ENCODE measurements at places on chromosomes 2 and 18.

DNA sequence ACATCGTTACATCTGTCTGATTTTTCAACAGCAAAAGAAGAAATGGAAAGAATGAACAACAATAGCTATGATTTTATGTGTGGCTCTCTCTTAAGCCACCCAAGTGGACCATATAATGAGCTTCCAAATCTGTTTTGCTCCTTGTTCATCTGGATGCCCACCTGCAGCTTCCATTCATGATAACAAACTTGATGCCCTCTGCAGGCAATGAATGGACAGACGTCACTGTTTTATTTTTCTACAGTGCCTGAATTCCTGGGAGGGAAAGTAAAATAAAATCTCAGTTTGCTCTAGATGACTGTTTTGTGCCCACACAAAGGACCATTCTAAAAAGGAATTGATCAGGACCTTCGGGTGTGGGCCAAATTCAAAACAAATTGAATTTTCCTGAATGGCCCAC, 5.0 kb downstream of the MREG start:
- DNase-seq, result no peak

GRCh38 chr2:216743781-216744180, 48.4 kb upstream of the IGFBP5 start:
- DNase-seq, result no peak

DNA sequence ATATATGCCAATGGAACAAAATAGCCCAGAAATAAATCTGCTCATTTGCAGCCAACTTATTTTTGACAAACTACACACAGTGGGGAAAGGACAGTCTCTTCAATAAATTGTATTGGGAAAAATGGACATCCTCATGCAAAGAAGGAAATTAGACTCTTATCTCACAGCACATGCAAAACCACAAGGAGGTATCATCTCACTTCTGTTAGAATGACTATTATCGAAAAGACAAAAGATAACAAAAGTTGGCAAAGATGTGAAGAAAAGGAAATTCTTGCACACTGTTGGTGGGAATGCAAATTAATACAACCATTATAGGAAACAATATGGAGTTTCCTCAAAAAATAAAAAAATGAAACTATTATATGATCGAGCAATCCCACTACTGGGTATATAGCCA, 16.3 kb upstream of the WDR75 start:
- DNase-seq, result no peak

GRCh38 chr2:21748501-21748900, 624.7 kb downstream of the TDRD15 start:
- no peak for DNase-seq

- DNase-seq, result no peak
Observed at GRCh38 chr18:40935423-40935822, 1019.6 kb upstream of the PIK3C3 start.

GRCh38 chr2:82330155-82330554, 2025.6 kb upstream of the LRRTM1 start:
- DNase-seq, result no peak

DNA sequence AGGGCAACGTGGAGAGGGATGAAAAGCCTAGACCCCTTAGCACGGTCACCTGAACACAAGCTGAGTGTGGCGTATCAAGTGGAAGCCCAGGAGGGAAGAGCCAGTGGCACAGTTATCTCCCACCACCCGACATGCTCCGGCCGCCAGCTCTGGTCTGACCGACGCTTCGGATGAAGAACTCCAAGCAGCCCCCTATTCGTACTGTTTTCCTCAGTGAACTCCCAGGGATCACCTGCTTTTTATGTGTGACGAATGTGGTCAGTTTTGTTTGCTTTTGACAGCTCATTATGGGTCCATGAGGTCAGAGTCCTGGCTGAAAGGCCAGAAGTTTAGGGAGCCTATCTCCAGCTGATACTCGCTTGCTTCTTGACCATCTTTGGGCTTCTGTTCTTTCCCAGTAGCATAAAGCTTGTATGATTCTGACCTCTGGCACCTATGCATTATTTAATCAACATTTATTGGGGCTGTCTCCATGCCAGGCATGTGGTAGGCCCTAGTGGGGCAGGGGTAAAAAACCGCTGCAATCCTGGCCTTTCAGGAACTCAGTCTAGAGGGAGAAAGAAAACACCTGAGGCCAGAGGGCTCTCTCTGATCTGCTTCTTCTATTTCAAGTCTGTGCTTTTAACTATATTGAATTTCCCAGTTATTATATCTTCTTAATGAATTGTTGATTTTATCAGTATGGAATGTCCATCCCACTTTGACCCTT, 33.0 kb upstream of the MRPL33 start:
- no peak for DNase-seq

GRCh38 chr2:66846887-66847286, 412.0 kb downstream of the MEIS1 start:
- DNase-seq, result no peak

DNA sequence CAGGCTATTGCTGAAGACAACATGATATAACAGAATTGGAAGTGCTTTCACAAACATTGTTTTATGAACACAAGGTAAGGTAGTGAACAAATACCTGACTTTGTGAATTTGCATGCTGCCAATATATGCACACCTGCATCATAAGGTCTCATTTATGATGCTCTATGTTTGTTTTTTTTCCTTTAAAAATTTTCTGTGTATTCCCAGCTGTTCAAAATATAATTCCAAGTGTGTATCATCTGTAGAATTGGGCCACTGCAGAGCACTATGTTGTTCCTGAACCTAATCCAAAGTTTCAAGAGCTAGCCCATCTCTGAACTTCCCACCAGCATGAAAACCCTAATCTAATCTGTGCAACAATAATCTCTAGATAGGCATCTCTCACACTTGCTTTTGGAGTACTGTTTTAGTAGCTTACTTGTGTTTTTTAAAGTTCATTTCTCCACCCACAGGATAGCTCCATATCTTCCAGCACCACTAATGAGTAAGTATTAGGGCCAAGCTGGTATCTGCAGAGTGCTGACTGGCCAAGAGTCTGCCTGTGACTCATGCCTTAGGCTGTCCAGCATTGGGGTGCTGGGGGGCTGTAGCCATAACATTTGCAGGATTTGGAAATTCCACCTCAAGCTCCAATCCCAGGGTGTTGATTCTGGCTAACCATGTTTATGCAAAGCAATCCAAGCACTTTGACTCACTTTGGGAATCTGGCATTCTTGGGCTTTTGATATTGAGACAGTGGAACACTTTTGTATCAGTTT, 208.2 kb upstream of the REV1 start:
- DNase-seq, result no peak

DNA sequence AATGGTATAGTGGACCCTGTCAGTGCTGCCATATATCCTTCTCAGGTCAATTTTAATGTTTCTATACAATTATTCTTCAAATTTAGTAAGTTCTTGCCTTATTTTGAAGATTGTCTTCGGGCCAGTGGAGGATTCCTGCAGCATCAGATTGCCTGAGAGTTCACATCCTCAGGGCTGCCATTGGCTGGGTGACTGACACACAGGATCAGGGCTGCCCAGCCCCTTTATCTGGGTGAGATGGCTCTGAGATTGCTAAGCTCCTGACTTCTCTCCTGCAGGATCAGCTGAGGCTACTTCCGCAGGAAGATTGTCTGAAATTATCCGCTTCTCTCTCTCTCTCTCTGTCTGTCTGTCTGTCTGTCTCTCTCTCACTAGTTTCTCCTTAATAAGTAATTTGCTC, 567.4 kb downstream of the TSN start:
- DNase-seq, result no peak

DNA sequence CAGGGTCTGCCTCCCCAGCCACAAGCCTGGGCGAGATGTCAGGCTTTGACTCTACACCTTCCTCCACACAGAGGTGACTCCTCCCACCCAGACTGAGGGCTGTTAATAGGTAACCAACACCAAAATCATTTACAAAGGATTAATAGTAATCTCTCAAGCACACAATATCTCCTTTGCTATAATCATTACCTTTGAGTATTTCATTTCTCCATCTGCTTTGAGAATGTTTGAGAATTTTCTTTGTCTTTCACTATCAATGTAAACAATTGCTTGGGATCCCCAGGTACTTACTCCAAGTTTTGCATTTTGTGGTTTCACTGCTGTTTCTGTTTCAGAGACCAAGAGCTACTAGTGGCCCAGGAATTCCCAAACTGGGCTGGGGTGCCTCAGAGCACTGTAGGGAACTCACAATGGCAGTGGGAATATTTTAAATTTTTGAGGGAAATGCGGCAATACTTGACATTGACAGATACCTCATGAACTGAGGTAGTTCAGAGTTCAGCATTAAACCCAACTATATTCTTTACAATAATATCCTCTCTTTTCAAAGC, 166.4 kb upstream of the MGAT5 start:
- DNase-seq, result no peak

- no peak for DNase-seq
Observed at GRCh38 chr2:169523681-169524080, 14.2 kb downstream of the KLHL41 start.

- no peak for DNase-seq
Observed at GRCh38 chr2:43125090-43125998, 101.1 kb downstream of the ZFP36L2 start.

DNA sequence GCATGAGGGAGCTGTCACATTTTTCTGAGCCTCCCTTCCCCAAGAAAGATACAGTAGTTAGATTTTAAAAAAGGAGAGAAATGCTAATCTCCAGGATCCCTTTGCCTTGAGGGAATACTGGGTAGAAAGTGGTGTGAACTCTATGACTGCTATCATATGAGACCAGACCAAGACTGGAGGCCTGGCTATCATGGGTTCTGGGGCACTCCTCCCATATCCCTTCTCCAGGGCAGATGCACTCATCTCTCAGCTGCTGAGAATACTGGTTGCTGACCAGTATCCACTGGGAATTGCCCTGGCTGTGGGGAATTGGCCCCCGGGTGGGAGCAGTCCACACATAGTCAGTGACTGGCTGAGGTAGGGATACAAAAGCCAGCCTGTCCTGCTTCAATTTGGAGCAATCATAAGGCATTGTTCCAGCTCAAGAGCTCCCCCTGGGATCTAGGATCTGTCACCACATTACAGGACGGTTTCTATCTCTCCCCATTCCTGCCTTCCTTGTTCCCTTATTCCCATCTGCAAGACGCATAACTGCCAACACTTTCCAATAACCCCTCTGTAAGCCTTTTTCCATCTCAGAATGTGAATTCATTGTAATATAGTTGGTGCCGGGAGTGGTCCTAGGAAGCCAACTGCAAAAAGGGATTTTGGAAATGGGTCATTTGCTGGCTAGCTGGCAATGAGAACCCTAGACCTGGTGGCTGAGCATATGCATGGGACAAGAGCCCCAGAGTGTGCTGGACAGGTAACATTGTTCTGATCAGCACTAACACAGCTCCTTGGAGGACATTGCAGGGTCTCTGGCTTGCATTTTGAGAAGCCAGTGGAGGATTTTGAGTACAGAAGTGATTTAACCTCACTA, 35.4 kb upstream of the REEP1 start:
- no peak for DNase-seq

- DNase-seq, result no peak
Observed at GRCh38 chr2:99857867-99858444, 284.4 kb downstream of the AFF3 start.

GRCh38 chr2:190849774-190850173, 30.8 kb upstream of the GLS start:
- no peak for DNase-seq

- DNase-seq, result peak; percentile 80
Observed at GRCh38 chr2:22355816-22356433, 1029.1 kb upstream of the KLHL29 start.

GRCh38 chr2:174627216-174627615, 29.6 kb upstream of the WIPF1 start:
- DNase-seq, result no peak

GRCh38 chr18:52283927-52284326, 56.1 kb upstream of the DCC start:
- DNase-seq, result no peak

GRCh38 chr2:75065402-75066008, 107.1 kb downstream of the POLE4 start:
- no peak for DNase-seq

GRCh38 chr2:230915319-230915718, 9.7 kb downstream of the GPR55 start:
- DNase-seq, result peak; percentile 22

- DNase-seq, result no peak
Observed at GRCh38 chr2:232473467-232473890, 14.2 kb downstream of the ECEL1 start.

GRCh38 chr2:231464576-231465540, 574 bp upstream of the NCL start:
- peak; percentile 99 for DNase-seq

DNA sequence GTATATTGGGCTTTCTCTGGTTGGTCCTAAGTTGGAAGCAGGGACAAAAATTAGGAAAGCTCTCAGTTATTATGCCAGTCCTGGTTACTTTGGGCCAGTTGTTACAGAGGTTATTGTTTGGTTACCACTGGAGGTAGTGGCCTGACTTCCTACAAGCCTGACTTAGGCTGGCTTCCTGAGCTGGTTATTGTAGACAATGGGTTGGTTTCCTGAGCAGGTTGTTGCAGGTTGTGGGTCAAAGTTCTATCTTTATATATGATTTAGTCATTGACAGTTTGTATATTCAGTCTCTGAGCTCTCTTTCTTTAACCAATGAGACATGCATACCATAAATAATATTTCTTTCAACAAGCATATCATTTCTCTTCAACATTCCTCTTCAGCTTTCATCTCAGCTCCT, 58.7 kb upstream of the RPE start:
- no peak for DNase-seq

- DNase-seq, result peak; percentile 83
Observed at GRCh38 chr2:218876562-218877219, 4.0 kb upstream of the WNT10A start.

DNA sequence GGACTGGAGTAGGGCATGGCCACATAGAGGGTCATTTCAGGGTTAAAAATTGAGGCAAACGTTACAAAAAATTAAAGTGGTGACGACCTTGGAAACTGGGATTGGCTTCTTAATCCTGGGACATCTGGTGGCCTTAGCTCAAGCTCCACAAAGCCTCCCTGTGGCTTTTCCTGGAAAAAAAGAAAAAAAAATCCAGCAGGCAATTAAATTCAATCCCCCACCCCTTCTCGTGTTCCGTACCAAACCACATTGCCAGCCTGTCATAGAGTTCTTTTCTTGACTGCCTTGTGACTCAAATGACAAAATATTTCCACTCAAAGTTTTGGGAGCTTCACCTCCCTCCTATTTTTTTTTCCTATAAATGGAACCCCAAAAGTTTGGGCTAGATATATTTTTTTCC, 195.6 kb downstream of the HRH4 start:
- no peak for DNase-seq

GRCh38 chr2:102238039-102238756, 51.4 kb downstream of the IL1RL2 start:
- peak; percentile 66 for DNase-seq

- no peak for DNase-seq
Observed at GRCh38 chr2:29270701-29271121, 155.5 kb downstream of the CLIP4 start.

DNA sequence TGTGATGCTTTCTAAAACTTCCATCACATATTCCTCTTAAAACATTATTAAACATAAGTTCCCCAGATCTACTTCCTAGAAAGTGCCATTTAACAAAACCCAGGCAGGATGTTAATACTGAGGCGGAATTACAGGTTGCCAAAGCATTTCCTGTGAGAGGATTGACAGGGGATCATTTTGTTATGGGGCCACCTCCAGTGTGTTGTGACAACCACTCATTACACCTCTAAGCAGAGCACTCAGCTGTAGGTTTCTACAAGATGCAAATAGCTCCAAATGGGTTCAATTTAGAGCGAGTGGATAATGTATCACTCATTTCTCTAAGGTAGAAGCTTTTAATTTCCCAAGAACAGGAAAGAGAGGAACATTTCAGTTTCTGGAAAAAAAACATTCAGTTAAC, 1429.5 kb upstream of the ACVR2A start:
- no peak for DNase-seq
